ENCODE measurements at places on chromosomes 6 and 20.

GRCh38 chr6:123925350-123925749, 121.7 kb downstream of the NKAIN2 start:
- DNase-seq: no peak

DNA sequence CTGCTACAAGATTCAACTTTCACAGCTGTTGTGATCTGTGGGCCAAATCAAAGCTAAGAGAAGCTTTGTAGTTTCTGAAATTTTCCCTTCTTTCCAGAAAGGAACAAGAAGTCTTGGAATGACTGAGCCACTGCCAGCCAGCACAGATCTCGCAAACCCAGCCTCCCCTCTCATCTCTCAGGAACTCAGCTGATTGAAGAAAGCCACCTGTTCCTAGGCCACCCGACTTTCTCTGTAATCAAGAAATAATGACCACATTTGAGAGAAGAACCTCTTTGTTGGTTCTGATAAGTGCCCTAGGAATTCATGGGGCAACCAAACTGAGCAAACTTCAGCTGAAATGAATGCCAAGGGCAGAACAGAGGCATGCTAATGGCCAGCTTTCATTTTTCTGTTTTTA, 61.7 kb downstream of the HDGFL1 start:
- DNase-seq: no peak

GRCh38 chr6:136956590-136957544, 34.8 kb downstream of the SLC35D3 start:
- DNase-seq: peak; percentile 66

DNA sequence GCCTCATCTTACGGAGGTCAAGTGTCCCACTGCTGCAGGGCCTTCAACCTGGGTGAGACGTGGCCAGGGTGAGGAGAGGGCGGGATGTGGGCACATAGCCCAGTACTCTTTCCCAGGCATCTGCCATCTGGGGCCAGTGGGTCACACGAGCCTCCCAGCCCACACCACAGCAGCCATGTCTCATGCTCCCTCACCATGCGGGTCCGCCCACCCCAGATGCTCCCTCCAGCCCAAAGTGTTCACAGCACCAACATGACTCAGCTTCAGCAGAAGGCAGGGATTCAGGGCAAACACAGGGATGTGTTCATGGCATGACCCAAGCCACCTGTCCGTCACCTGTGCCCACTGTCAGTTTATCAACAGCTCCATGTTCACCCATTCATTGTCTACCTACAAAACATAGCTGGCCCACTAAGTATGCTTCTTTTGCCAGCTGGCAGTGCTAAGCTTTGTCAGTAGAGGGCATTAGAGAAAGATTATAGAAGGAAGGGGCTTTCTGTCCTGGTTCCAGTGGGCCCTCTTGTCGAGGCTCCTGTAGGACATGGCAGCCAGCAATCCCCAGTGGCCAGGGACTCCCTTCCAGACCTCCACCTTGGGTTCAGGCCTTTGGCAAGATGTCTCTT, 109.2 kb downstream of the FOXF2 start:
- DNase-seq: no peak

DNA sequence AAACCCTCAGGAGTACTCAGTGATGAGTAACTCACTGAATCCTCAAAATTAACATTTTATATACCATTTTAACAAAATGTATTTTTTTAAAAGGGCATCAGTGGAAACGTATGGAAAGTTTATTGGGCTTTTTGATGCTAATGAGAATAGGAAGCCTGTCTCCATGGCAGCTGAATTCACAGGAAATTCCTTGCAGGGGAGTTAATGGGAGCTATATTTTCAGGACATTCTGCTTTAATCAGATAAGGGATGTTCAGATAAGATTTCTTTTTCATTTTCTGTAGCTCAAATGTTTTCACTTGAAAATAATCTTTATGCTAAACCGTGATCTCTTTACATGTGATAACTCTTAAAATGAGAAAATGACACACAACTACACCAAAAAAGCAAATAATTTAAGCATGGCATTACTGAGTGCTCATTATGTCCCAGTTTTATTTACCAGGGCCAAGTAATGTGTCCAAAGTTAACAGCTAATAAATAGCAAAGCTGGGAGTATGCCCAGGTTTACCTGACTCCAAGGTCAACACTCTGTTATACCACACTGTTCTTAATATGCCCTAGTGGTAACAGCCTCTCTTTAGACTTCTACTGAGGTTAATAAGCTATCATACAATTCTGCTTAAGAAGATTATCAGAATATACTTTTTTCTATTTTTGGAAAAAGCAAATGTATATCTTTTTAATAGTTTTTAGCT, 348.1 kb downstream of the GRIK2 start:
- DNase-seq: no peak

- no peak for DNase-seq
These were observed 24.4 kb downstream of the GNAS-AS1 start for GRCh38 chr20:58826271-58826670.

DNA sequence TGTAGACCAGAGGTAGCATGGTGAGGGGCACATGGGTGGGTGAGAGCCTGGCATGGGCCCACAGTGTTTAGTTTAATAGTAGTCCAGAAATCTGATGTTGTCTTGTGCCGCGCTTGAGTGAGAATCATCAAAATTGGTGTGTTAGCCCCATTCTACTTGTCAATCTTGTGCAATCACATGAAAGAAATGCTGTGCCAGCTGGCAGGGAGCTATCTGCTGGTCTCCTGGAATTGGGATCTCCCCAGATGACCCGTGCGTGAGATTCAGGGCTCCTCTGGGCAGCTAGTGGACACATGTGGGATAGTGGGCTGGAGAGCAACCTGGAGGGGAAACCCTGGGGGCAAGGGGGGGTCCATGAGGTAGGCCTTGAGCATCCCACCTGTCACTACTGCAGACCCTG, 43.5 kb upstream of the ZFP64 start:
- no peak for DNase-seq

DNA sequence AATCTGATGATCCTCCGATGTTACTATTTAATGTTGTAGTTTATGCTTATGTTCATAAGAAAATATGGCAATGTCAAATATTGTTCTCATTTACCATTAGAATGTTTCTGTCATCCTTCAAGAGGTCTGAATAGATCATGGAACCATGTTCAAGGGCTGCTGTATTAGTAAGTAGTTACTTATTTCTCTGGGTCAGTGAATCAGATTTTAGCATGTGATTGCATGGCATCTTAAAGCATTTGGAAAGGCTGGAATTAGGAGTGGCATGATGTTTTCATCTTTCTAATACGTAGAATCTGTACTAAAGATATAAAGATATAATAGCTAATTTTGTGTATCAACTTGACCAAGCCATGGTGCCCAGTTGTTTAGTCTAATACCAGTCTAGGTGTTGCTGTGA, 40.5 kb upstream of the NKX2-4 start:
- DNase-seq: no peak

DNA sequence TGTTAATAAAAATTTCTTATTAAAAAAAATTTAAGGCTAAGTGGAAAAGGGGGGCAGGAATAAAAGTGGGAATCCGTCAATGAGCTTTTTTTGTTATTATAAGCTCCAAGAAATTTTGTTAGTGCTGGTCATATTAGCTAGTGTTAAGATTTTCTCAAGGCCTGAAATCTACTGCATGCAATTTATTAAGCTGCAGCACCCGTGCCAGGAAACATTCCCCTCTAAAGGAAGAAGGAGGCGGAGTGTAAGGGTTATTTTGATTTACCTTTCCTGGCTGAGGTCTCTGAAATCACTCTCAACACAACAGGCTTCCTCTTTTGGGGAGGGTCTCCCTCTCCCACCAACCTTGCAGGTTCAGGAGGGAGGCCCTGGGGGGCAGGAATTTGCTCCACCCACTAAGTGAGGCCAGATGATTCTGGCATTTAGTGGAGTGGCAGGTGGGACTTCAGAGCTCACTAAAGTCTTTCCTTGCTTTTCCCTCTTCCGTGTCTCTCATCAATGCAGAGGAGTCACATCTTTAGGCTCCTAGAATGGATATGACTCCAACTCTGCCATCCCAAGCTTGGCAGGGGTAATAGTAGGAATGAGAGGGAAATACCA, 168.8 kb downstream of the BCAS1 start:
- no peak for DNase-seq

GRCh38 chr6:157538168-157538567, 157.2 kb downstream of the ZDHHC14 start:
- no peak for DNase-seq

Data from COR-L47 (cell line).